Stimulated activated CD4-positive, alpha-beta T cell treated with anti-CD3 and anti-CD28 coated beads, Interleukin-1b, Interleukin-23, amount 100 ng/mL, for 48 hours (primary cell): ENCODE measurements at places on chromosomes 1 and 21.

GRCh38 chr1:102241431-102242338, 245.0 kb upstream of the OLFM3 start:
- DNase-seq, result no peak

DNA sequence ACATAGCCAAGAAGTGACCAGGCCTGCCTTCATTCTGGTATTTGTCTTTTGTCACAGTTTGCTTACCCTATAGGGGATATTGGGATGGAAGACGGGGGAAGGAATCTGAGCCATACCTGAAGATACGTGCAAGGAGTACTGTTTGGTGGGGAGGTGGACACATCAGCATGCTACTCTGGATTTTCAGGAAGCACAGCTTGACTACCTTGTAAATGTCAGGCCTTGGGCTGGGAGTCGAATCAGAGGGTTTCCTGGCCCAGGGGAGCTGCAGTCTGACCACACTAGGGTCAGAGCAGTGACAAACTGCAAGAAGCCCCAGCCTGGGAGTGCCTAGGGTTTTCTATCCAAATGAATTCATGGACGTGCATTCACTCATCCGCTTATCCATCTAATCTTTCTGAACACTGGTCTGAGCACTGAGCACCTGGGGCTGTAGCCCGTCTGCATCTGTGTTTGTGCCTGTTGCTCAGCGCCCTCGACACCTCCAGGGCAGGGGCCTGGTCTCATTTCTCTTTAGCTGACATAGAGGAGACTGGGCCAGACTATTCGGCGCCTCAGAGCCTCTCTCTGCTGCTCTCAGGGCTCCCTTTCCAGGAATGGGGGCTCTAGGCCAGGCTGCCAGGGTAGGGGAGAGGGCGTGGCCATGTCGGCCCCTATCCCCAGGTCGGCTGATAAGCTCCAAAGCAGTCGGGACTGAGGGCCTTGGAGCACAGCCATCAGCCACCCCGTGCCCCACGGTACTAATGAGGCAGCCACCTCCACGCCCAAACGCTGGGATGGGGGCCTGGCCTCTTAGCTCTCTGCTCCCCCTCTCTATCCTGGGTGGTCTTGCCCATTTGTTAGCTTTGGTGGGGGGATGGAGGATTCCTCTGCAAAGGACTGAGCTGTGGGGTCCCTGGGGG, 47.0 kb upstream of the SLC2A1 start:
- DNase-seq, result no peak

DNA sequence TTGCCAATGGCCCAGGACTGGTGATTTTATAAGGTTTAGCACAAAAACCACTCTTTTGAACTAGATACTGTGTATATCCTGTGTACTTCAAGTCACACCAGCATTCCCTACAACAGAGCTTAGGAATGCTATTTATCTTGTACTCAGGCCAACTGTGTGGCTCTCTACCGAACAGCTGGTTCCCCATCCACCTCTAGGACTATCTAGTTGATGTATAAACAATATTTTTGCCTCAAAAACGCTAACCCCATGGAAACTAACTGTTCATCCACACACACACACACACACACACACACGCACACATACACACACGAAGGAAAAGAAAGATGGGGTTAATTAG, 28.7 kb upstream of the SLC45A3 start:
- no peak for DNase-seq

GRCh38 chr1:196558411-196558810, 49.8 kb downstream of the KCNT2 start:
- DNase-seq, result no peak

DNA sequence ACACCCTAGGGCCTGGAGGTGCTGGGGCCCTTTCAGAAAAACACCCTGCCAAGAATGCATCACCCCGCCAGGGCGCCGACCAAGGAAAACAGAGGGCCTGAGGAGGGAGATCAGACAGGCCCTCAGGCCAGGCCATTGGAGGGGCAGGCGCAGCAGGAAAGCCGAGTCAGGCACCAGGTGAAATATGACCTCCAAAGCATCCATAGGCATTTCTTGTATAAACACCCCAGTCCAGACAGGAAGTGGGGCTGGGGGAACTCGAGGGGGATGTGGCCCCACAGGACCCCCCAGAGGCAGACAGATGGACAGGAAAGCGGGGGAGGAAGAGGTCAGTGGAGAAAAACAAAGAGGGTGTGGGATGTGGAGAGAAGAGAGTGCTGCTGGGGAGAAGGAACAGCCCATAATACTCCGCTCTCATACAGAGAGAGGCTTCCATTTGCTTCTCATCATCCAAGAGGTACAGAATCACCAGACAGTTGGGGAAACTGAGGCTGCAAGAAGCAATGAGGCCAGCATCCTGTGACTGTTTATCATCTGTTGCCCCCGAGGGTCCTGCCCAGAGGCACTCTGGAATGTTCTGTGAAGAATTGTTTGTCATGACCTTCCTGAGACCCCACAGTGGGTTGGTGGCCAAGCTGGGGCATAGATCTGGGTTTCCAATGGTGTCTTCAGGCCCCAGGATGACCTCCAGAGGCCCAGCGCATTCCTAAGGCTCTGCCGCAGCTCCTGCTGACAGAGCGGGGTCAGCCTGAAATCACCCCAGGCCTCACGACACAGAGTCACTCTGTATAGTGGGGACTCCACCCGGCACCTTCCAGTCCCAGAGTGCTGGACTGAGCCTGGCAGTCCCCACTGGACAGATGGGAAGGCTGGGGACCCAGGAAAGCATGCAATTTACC, 18.0 kb downstream of the TRIM62 start:
- DNase-seq, result no peak

DNA sequence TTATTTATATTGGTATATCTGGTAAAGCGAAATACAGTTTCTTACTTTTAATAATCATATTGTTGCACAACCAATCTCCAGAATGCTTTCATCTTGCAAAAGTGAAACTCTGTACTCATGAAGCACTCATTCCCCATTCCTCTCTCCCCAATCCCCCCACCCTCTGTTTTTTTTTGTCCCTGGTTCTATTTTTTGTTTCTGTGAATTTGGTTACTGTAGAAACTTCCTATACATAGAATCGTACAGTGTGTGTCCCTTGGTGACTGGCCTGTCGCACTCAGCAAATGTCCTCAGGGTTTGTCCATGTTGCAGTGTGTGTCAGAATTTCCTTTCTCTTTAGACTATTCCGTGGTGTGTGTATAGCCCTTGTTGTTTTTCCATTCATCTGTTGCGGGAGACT, 7.9 kb upstream of the NLRP3 start:
- DNase-seq, result no peak

DNA sequence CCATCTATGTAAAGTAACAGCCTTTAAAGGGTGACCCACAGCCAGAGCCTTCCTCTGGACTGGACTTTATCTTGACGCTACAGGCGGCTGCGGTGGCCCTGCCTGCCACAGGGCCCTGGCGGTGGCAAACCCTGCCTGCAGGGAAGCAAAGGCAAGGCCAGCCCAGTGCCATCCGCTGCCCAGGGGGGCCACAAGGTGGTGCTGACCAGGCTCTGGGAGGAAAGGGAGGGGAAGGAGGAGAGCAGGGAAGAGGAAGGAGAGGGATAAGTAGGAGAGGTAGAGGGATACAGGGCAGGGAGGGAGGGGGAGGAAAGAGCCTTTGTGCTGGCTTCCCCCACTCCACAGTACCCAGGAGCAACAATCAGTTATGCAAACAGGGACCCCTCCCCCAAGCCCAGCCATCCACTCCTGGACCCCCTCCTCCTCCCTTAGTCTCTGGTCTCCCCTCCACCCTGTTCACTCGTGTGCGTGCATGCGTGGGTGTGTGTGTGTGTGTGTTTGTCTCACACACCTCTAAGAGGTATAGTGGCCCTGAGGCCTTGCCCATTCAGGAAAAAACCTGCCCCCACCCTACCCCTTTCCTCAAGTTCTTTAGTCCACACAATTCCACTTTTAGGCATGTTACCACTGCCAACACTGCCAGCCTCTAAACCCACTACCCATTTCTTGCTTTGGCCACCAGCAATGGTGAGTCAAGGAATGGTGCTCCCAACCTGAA, 30.3 kb downstream of the SSBP3 start:
- DNase-seq, result no peak

GRCh38 chr1:213122514-213122929, 71.5 kb downstream of the RPS6KC1 start:
- DNase-seq, result no peak

- DNase-seq, result no peak
Observed at GRCh38 chr1:117046781-117047180, 13.3 kb upstream of the TTF2 start.

GRCh38 chr1:154454386-154455120, 47.5 kb upstream of the TDRD10 start:
- DNase-seq, result no peak

GRCh38 chr21:33300701-33301631, 23.8 kb upstream of the IFNAR1 start:
- DNase-seq, result no peak

DNA sequence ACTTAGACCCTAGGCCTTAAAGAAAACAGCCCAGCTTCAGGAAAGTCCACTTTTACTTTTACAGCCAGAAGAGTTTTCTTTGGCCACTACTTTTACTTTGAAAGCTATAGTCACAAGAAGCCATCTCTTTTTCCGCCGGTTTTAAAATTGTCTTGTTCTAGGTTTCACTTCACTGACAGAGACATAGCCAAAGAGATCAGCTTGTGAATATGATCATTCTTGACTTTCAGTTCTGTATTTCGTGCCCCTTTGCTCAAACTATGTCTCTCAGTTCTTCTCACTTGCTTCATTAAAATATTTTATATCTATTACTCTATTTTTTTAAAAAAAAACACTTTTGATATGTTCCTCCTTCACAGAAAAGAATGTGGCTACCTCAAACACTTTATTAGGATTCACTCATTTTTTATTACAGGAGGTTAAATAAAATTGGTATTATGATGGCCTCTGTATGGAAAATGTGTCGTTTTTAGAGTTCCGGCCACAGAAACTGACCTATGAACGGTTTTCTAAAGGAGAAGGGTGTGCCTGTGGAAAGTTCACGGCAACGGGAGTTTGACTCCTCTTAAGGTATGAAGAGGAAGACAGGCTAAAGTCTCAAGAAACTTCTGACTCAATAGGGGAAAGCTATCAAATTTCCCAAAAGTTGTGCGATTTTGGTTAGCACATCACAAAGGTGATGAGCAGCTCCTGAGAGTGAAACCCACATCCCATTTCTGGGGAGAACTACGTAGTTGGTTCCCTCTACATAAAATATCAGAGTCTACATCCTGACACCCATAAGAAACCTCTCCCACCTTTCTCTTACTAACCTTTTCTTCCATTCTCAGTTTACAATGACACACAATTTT, 1.2 kb downstream of the MCOLN2 start:
- DNase-seq, result peak; percentile 25

GRCh38 chr1:3681898-3682806, 29.8 kb downstream of the TP73 start:
- DNase-seq, result no peak

- no peak for DNase-seq
Observed at GRCh38 chr1:162349635-162350330, 26.9 kb downstream of the SPATA46 start.

DNA sequence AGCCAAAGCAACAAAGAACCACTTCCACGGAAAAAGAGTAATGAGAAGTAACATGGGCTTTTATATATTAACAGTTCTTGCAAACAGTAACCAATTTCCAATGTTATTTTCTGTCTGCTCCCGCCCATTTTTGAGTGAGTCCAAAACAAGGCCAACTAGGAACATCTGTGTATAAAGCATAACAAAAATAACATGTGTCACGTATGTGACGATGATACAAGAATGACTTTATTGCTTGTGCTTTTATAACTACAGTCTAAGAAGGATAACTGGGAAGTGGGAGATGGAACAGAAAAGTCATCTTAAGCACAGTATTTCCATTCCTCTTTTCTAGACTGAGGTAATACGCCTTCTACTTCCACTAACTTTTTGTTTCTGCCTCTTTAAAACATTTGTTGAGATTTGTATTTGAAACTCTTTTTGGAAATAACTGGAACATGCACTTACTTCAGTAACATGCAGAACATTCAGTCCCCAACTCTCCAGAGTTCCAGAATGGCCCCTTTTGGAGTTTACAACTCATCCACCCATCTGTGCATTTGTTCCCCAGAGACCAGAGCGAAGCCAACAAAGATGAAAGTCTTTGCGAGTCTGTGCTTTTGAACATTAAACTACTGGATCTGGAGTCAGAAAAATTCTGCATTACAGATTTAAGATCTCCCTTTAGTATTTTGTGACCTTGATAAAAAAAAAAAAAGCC, 143.0 kb upstream of the ZRANB2 start:
- no peak for DNase-seq

DNA sequence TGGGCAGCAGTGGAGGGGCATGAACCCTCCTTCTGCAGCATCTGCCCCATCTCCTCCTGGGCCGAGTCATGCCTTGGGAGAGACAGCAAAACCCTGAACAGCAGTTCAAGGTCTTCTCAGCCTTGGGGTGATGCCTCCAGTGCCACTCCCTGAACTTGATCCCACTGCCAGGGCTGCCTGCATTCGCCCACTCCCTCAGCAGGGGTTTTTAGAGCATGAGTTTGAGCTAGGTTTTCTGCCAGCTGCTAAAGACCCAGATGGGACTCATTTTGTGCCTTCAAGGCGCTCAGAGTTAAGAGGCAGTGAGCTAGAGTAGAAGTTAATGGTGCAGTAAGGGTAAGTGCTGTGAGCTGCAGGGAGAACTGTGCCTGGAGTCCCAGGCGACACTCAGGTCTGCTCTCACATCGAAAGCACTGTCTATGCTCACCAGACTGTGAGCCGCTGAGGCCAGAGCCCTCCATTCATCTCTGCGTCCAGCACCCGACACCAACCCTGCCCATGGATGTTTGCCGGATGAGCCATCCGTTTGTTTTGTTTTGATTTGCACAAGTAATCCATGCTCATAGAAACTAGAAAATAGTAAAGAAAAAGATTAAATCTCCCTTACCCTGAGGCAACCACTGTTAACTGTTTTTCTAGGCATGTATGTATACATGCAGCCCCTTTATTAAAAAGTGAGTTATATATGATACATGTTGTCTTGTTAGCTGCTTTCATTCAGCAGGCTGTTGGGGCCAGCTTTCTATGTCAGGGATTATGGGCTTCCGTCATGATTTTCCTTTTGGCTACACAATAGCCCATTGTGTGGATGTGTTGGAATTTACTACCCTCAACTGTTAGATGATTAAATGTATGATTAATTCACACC, 67.8 kb downstream of the VPS26C start:
- no peak for DNase-seq

GRCh38 chr21:46636181-46636512, 673 bp downstream of the PRMT2 start:
- DNase-seq, result no peak

- DNase-seq, result no peak
Observed at GRCh38 chr1:230909974-230910754, 41.8 kb upstream of the C1orf198 start.

DNA sequence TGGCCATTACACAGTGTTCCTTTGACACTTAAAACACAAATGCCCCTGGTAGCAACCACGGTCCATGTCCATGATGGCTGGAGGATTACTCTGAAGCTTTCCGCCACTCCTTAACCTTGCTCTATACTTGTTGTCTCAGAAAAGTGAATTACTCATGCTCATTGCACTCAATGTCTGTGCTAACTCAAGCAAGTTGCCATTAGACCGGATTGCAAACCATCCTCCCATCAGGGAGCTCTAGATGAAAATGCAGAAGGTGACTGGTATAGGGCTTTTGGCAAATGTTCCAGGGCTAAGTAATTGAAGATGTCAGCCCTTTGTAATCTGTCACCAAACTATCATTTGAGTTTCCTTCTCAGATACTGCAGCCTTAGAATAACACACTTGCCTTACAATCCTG, 1288.3 kb upstream of the B3GALT2 start:
- DNase-seq, result no peak

- peak; percentile 20 for DNase-seq
Observed at GRCh38 chr1:175191659-175192058, 917 bp downstream of the KIAA0040 start.

GRCh38 chr1:175220853-175221556, 28.4 kb upstream of the KIAA0040 start:
- no peak for DNase-seq

GRCh38 chr1:113042285-113043143, 30.5 kb upstream of the LRIG2 start:
- peak; percentile 10 for DNase-seq
